ENCODE measurements at places on chromosomes 4 and X. TPM values are rescaled to one million over a fixed set of nuclear protein-coding genes. Genes with fewer than 3 reads are reported as not detected.

DNA sequence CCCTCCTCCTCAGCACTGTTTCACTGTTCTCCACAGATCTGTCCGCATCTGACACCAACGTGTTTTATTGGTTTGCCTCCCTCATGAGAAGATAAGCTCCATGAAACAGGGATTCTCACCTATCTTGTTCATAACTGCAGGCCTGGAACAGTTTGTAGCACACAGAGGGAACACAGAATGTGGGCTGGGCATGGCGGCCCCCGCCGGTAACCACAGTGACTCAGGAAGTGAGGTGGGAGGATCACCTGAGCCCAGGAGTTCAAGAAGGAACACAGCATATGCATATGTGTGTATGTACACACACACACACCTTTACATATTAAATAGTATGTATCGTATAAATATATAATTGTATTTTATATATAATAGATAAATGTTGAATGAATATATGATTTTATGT is 168.6 kb downstream of the AFAP1 start:
- no peak for DNase-seq

KIAA1210 gene
- 0.69 TPM for total RNA-seq

FAM13A gene
- total RNA-seq: 39.8 TPM

- DNase-seq: no peak
Observed at GRCh38 chr4:34932591-34932990, 1311.7 kb downstream of the ARAP2 start.

DNA sequence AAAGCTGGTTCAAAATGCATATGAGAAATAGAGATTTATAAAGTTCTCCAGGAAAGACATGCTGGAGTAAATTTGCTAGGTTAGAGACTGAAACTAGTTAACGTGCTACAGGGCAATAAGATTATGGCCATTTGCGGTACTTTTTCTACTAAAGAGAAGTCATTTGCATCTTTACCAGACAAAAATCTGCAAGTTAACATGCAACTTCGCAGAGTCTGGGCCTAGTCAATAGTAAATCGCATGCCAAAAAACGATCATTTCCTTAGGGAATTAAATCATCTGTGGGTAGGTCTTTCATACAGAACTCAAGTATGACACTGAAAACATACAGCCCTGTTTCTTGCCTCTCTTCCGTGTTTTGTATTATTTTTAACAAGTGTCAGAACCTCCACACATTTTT is 32.8 kb upstream of the REST start:
- DNase-seq: no peak

CPLX1 gene
- 5.3 TPM for total RNA-seq

GRCh38 chrX:129693354-129693753 is 38.6 kb upstream of the APLN start:
- no peak for DNase-seq

- no peak for DNase-seq
Observed at GRCh38 chrX:120315776-120316175, 4.5 kb upstream of the TMEM255A start.

- DNase-seq: no peak
Observed at GRCh38 chr4:168536448-168536847, 39.6 kb downstream of the PALLD start.

XG gene
- not detected for total RNA-seq

Measured in spinal cord (tissue), 10 donors.